ENCODE measurements at places on chromosomes 2 and 18.

GRCh38 chr2:21480162-21480561 is 356.4 kb downstream of the TDRD15 start:
- no peak for DNase-seq

- no peak for DNase-seq
These were observed 238.3 kb downstream of the CLIP4 start for GRCh38 chr2:29353403-29353991.

DNA sequence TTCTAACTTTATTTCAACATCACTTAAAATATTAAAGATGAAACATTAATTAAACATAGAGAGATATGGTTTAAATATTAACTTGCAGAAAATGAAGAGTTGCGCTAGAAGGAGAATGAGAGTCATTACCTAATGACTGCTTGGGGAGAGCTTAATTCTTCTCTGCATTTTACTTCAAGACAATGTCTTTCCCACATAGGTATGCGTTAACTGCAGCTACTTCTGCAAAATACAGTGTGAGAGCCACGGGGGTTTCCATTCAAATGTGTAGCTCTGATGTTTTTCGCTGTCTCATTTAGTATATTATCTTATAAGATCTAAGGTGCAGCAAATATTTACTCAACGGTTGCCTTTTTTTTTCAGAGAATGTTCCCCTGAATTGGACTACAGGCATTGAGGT is 126.7 kb downstream of the TMX3 start:
- DNase-seq = no peak

- DNase-seq = no peak
These were observed 21.8 kb upstream of the NT5DC4 start for GRCh38 chr2:112698834-112699515.

- DNase-seq = no peak
These were observed 87.0 kb upstream of the LRP1B start for GRCh38 chr2:142217804-142218203.

GRCh38 chr2:237341872-237342271 is 72.1 kb downstream of the COL6A3 start:
- no peak for DNase-seq

DNA sequence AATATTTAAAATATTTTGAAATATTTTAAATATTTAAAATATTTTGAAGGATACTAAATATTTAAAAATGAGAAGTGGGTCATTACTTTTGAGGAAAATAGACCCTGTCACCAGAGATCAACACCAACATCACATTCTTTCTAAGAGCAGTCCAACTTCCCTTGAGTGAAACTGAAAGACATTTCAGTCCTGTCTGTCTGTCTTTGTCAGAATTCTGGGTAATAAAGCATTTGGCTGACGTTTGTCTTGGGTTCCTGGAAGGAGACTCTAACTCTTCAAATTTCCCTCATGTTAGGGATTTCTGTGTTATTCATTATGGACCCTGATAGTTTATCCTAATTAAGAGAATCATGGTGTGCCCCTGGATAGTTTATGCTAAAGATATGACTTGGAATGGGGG is 32.8 kb downstream of the TTC21B start:
- DNase-seq = no peak

GRCh38 chr18:78682716-78683115 is 296.9 kb upstream of the SALL3 start:
- DNase-seq = no peak

GRCh38 chr18:2547477-2548087 is 23.7 kb downstream of the METTL4 start:
- no peak for DNase-seq

GRCh38 chr2:172439911-172440310 is 12.5 kb downstream of the ITGA6 start:
- no peak for DNase-seq

GRCh38 chr2:200913654-200914053 is 24.5 kb downstream of the NIF3L1 start:
- DNase-seq = no peak

DNA sequence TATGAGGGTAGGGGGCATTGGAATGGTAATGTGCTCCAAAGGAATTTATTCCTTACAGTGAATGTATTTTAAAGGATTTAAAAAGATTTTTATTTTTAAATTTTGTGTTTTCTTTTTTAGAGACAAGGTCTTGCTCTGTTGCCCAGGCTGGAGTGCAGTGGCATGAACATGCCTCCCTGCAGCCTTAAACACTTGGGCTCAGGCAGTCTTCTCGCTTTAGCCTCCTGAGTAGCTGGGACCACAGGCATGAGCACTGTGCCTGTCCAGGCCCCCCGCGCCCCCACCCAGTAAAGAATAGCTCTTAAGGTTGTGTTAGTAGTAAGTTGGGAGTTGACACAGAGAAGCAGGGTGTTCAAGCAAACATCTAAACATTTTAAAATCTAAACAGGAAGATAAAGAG is 36.6 kb downstream of the PHLPP1 start:
- DNase-seq = no peak

- no peak for DNase-seq
These were observed 10.1 kb downstream of the DPP4 start for GRCh38 chr2:162063899-162064298.

DNA sequence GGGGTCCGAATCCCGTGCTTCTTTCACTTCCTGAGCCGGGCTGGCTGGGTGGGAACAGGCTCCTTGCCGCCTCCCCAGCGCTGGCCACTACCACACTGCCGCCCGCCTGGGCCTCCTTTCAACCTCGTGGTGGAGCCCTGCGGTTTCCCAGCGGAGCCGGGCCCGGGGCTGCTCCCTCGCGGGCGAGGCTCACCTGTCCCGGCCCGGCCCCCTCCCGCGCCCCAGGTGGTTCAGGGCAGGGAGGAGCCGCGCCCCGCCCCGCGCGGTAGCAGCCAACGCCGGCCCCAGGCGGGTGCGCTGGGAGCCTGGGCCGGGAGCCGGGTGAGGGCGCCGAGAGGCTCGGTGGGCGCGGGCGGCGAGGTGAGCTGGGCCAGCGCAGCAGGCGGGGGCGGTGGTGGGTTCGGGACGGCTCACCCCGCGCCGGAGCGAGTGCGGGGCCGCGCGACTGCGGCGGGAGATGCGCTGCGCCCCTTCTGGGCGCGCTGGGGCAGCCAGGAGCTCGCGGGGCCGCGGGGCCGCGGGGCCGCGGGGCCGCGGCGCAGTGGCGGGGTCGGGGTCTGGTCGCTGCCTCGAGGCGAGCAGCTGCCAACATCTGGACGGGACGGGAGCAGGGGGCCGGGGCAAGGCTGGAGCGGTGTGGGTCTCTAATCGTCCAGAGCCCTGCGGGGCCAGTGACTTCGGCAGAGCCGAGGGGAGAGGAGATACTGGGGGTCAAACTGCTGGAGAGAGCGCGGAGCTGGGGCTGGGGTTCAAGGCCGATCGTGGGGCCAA is at the start of gene LYPD6B:
Gene LYPD6B, plus strand, starts transcription at position 258 of the 771 bp plus-strand sequence. CDS start 92,250 bp downstream, outside the sequence.
- no peak for DNase-seq

GRCh38 chr18:58615140-58616132 is 13.5 kb downstream of the ALPK2 start:
- DNase-seq = peak; percentile 32

GRCh38 chr2:6053743-6054142 is 361.6 kb downstream of the SOX11 start:
- no peak for DNase-seq

GRCh38 chr2:18795906-18796305 is 206.5 kb upstream of the NT5C1B start:
- no peak for DNase-seq

DNA sequence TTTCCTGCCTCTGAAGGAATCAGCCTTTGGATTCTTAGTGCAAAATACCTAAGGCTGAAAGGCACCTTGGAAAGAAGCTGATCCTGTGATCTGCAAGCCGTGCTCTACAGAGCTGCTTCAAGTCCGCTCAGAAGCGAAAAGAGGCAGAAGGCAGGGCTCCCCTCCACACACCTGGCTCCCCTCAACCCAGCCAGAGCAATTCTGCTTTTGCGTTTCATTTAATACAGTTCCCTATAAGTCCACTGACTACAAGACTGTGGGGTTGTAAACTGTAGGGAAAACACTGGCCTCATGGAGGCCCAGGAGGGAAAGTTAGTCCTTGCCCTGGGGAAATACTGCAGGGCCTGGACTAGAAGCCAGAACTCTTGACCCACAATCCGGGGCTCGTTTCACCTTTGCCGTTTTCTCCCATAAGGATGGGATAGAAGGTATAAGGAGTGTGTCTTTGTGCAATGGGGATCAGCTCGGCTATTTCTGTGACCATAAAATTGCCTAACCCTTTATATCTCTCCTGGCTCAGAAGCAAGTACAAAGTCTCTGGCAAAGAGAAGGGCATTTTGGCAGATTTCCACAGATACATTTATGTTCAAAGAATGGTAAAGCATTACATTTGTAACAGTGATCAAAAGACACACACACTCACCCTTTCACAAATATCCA is 95.8 kb upstream of the TEX51 start:
- no peak for DNase-seq

- DNase-seq = no peak
These were observed 200.4 kb upstream of the NRP2 start for GRCh38 chr2:205481861-205482260.

- DNase-seq = no peak
These were observed 106.2 kb downstream of the CPS1 start for GRCh38 chr2:210662560-210662959.

- no peak for DNase-seq
These were observed 116.1 kb upstream of the CYP26B1 start for GRCh38 chr2:72263776-72264060.

GRCh38 chr2:205990104-205990503 is 95.9 kb downstream of the INO80D start:
- DNase-seq = no peak

DNA sequence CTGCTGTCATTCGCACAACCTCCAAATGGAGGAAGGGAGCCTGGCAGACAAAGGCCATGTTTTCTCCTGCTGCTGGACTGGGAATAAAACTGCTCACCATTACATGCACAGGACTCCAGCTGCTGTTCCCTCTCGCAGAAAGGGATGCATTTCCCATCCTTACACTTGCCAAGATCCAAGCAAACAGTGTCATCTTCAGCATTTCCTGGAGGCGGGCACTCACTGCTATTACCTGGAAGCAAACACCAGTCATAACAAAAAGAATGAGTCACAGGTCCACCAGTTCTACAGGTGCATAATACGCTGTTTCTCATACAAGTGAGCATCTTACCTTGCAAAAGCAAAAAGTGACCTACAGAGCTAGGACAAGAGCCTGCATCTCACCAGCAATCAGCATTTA is 22.7 kb downstream of the IAH1 start:
- DNase-seq = no peak

Data from activated effector memory CD4-positive, alpha-beta T cell treated with Interleukin-2 at 50 U/mL for 16 hours (primary cell).